ENCODE measurements at places on chromosomes 7 and 10.

- peak; percentile 90 for DNase-seq
Measured at GRCh38 chr7:45897042-45897690, 8.9 kb downstream of the IGFBP1 start.

DNA sequence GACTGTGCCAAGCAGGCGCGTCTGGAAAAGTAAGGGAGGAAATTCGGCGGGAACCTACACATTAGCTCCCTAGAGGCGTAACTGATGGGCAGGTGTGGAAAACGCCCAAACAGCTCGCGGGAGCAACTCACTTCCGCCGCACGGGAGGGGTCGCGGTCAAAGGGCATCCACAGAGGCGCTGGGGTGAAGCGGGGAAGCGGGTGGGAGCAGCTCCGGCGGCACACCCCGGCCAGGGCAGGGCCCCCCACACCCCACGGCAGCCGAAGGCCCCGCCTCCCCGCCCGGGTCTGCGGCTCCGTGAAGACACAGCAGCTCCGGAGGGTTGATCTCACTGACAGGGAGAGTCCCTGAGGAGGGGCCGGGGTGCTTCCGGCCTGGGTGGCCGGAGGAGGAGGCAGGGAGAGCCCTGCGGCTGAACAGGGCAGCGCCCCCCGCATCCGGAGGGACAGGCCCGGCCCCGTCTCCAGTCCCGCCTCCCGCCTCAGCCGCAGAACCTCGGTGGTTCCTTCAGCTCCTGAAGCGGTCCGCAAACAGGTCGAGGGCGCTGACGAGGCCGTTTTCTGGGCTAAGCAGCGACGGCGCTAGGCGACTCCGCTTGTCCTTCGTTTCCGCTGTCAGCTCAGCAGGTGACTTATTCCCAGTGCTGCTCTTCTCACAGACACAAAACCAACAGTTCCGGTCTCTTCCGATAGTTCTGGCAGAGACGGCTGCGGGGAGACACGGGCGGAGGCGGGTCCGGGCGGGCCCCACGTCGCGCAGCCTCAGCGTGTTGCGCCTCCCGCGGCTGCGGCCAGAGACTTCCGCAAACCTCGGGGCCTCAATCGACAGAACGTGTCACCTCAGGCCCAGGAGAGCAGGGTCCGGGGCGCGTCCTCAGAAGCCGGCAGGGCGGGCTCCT, 276.1 kb downstream of the DNAJB6 start:
- DNase-seq: no peak

GRCh38 chr10:110209454-110209925, 2.1 kb downstream of the MXI1 start:
- peak; percentile 52 for DNase-seq

DNA sequence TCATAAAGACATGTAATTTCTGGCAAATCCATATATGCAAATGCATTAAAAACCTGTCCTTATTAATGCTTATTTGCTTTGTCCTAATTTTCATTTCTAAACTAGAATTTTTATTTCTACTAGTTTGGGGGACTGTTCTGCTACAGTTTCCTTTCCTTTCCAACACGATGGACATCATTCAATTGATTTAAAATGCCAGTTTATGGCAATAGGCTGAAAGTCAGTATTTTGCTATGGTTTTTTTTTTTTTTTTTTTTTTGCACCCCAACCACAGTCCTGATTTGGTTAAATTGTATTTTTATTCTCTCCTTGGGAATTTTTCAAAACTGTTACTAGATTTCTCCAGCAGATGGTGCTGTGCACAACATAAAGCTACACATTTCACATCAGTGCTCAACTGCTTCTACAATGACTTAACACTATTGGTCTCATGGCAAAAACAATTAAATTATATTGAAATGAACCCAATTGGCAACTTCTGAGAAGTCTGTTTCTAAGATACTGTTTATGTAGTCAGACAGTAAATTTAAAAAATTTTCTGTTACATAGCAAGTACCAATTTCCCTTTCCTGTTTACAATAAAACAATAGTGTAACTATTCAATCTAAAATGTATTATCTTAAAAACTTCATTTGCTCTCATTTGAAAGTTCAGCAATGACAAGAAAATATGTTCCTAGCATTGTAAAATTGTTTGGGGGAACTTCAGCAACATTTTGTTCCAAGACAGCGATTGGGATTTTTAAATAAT, 193.8 kb upstream of the CCDC6 start:
- peak; percentile 32 for DNase-seq

- DNase-seq: no peak
Measured at GRCh38 chr10:49633327-49634068, 19.7 kb downstream of the CHAT start.

Measured in astrocyte (in vitro differentiated cells and primary cell).